Adrenal gland (tissue), 19 donors: ENCODE measurements at places on chromosomes 6 and 20. TPM values are rescaled to one million over a fixed set of nuclear protein-coding genes. Genes with fewer than 3 reads are reported as not detected.

The TUBB1 gene
- total RNA-seq: 0.13 TPM

The ZNF334 gene
- total RNA-seq: 10.5 TPM

The ARHGAP40 gene
- total RNA-seq: not detected

GRCh38 chr6:19818805-19819204 is 18.4 kb upstream of the ID4 start:
- no peak overlapping the region for H3K27ac ChIP-seq
- H3K27me3 ChIP-seq: no peaks in the 10 kb centered on the region
- H3K4me3 ChIP-seq: no peak overlapping the region
- H3K4me1 ChIP-seq: no peaks in the 10 kb centered on the region

- no peaks in the 10 kb centered on the region for H3K27me3 ChIP-seq
- H3K36me3 ChIP-seq: no peaks in the 10 kb centered on the region
- no peak overlapping the region for H3K4me3 ChIP-seq
- H3K4me1 ChIP-seq: no peaks in the 10 kb centered on the region
- H3K27ac ChIP-seq: no peak overlapping the region
Observed at GRCh38 chr6:77626426-77626825, 26.4 kb upstream of the MEI4 start.

DNA sequence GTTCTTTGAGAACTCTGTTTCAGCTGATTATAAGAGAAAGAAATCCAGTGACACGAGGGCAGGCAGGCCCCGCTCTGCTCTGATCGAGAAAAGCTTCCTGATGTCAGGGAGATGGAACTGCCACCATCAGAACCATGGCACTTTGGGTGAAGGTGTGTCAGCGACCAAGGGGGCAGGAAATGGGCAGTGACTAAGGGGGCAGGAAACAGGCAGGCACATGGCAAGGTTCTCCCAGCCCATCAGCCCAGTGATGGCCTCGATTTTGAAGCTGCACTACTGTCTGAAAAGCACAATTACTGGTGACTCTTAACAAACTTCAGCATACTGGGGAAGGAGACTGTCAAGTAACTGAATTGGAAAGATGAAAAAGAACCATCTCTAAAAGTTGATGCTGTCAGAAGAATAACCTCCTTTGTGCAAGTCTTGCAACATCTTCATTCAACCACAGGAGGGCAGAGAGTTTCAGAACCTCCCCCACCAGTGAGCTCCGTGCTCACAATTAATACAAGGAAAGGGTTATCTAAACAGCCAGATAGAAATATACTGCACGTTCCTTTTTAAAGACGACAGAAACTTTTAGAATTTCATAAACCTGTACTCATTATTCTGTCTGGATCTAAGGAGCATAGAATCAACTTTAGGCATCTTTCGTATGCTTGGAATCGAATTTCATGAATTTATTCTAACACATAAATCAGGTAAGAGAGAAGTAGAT is 39.1 kb downstream of the TMX4 start:
- no peaks in the 10 kb centered on the region for H3K27me3 ChIP-seq
- H3K36me3 ChIP-seq: peaks cover 15% of the 10 kb centered on the region
- DNase-seq: no peak
- H3K4me1 ChIP-seq: no peaks in the 10 kb centered on the region
- no peak overlapping the region for H3K27ac ChIP-seq

DNA sequence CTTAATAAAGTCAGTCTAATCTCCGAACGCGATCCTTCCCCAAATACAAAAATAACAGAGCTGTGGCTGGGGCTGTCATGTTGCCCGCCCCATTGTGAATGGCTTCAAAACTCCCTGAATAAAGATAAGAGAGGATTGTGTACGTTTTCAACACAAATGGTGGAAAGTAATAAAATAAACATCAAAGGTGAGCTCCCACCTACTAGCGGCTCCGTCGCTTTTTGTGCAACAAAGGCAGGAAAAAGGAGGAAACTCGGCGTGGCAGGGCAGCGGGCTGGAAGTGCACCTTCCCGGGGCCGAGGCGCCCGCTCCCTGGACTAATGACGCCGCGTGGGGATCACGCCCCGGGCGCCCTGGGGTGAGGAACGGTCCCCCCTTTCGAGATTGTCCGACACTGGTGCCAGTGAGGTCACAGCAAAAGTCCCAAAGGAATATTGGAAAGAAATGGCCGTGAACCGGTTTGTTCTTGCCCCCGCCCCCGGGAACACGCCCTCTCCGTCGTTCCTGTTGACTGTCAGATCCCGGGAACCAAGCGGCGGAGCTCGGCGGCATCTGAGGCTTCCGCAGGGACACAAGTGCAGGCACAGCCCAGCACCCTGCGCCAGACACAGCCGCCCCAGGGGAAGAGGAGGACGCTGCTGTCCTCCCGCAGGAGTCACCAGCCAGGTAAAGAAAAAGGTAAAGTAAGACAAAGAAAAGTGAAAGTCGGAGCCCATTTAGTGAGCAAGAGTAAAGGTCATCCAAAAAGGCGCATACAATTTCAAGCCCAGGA is 1.1 kb upstream of the FOXQ1 start:
- H3K27ac ChIP-seq: no peak overlapping the region
- peaks cover 64% of the 10 kb centered on the region for H3K27me3 ChIP-seq
- no peaks in the 10 kb centered on the region for H3K36me3 ChIP-seq
- no peak overlapping the region for H3K4me3 ChIP-seq
